ENCODE measurements at places on chromosomes 5 and 9. TPM values are rescaled to one million over a fixed set of nuclear protein-coding genes. Genes with fewer than 3 reads are reported as not detected.

Gene ECPAS
- 80.3 TPM for total RNA-seq

Gene TNFSF15
- 1.5 TPM for total RNA-seq

Gene TMEM174
- total RNA-seq = not detected

Gene CCDC180
- total RNA-seq = 0.38 TPM

Gene OR13C4
- total RNA-seq = not detected

Gene PKD2L2
- 0.38 TPM for total RNA-seq

Gene OR13D1
- not detected for total RNA-seq

Gene MARCHF3
- 49.6 TPM for total RNA-seq

Data from regular cardiac myocyte (primary cell).